HepG2 (cell line): ENCODE measurements at places on chromosomes 6 and 20. TPM values are rescaled to one million over a fixed set of nuclear protein-coding genes. Genes with fewer than 3 reads are reported as not detected.

Gene ANGPT4
- not detected in 2 replicates for polyA plus RNA-seq

Gene MYCT1
- polyA plus RNA-seq: not detected in 2 replicates

Gene CLDN20
- polyA plus RNA-seq: not detected in 2 replicates

Gene PAK5
- not detected in 2 replicates for polyA plus RNA-seq

Gene EDN3
- not detected in 2 replicates for polyA plus RNA-seq

Gene FOXA2
- 8.8 and 12.2 TPM in 2 replicates for polyA plus RNA-seq

Gene OPN5
- polyA plus RNA-seq: not detected in 2 replicates

Gene PABPC1L
- 252 and 283 TPM in 2 replicates for polyA plus RNA-seq

Gene MUC21
- polyA plus RNA-seq: not detected in 2 replicates
